ENCODE measurements at places on chromosomes 2 and 18.
A peak's percentile ranks its signal among the peaks of the same experiment; 100 is the strongest.

DNA sequence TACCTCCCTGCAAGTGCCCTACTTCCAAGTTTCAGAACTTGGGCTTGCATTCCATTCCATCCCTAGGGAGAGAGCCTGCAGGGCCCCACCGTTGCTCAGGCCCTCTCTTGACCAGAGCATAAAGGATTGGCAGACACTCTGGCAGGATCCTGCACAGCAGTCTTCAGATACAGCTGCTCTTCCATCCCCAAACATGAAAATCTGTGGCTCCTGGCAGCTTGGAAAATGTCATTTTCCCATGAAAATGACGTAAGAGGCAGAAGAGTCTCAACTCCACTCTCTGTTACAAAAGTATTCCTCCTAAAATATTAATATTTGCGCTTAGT lies 162.6 kb downstream of the GFPT1 start:
- DNase-seq, result no peak

- no peak for DNase-seq
Observed at GRCh38 chr2:6310256-6311215, 555.2 kb downstream of the CMPK2 start.

- DNase-seq, result no peak
Observed at GRCh38 chr2:151575338-151575737, 158.9 kb downstream of the NEB start.

- no peak for DNase-seq
Observed at GRCh38 chr2:233245406-233245805, 6.1 kb upstream of the ATG16L1 start.

DNA sequence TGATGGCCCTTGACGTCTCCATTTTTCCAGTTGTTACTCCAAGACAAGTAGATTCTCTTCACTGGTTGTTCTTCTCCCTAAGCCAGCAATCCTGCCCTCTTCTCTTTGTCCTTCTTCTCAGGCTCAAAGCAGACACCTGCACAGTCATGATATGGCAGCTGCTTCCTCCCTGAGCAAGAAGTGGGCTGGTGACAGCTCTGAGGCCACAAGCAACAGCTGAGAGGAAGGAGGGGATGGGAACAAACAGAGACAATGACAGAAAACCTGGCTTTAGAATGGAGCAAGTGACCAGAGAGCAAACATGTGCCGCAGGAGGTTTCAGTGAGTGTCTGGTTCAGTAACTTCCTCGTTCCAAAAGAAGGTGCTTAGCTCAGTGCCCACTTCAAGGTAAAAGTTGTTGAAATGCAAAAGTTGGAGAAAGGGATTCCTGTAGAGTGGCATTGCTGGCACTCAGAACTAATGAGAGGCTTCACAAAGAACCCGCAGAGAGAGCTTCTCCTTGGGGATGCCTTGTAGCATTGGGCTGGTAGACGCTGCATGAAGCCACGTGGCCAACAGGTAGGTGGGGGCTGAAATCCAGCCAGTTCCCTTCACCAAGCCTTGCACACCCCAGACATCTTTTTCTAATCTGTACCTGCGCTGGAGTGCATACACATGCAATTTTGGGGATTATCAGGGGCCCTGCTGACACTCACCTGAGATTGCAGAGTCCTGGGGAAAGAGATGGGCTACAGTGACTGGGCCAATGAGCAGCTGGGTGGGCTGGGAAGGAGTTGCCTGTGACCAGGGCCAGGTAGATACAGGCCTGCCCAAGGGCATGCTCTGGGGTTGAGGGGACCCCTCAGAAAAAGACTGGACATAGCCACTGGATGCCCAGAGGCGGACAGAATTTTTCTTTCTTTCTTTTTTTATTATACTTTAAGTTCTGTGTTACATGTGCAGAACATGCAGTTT lies 153.3 kb upstream of the RAB12 start:
- DNase-seq, result no peak

DNA sequence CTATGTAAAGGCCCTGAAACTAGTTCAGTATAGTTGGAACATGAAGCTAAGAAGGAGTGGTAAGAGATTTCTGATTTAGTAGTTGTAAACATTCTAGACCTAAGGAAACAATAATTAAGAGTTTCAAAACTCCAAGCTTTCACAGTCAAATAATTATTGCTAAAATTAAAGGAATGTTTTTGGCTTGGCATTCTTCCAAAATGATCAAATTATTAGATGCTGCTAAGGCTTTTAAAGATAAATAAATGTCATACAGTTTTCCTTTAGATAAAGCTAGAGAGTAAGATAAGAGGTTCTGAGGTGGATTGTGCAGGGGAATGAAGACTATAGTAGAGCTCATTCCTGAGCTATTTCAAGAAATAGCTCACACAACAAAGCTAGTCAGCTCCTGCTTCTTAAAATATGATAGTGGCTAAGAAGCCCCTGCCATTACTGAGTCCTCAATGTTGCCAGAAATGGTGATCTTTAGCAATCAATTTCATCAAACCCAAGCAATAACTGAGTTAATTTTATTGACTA lies 45.3 kb downstream of the ZC3H15 start:
- no peak for DNase-seq

DNA sequence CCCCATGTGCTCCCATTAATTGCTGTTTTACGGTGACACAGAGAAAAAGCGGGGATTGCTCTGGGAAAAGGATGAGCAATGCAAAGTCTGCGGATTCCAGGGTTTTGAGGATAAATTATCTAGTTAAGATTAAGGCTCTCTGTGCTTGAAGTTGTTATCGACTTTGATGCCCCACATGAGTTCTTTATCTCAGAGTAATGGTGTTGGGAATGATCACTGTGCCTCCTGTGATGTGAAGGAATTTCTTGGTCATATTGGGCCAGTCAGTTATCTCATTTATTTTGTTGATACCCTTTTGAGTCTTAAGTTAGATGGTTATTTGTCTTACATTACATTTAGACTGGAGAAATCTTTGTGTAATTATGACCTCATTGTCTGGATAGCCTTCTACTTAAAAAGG lies 184.6 kb upstream of the MEX3C start:
- DNase-seq, result no peak

- DNase-seq, result no peak
Observed at GRCh38 chr18:60485201-60485600, 112.6 kb upstream of the MC4R start.

DNA sequence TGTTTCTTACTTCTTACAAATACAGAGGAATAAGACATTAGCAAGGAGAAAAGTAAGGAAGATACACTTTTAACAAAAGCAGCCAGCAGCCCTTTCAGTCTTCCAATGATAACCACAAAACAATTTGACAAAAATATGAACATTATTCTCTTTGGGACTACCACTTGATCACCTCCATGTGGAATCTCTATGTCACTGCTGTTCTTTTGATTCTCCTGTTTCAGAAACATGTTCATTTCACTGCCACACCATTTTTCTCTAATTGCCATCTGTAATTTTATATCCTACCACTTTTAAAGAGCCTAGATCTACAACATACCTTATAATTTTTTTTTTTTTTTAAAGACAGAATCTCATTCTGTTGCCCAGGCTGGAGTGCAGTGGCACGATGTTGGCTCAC lies 10.9 kb downstream of the INO80D start:
- DNase-seq, result no peak

GRCh38 chr2:233456111-233456510 lies 101.8 kb downstream of the DGKD start:
- DNase-seq, result no peak

DNA sequence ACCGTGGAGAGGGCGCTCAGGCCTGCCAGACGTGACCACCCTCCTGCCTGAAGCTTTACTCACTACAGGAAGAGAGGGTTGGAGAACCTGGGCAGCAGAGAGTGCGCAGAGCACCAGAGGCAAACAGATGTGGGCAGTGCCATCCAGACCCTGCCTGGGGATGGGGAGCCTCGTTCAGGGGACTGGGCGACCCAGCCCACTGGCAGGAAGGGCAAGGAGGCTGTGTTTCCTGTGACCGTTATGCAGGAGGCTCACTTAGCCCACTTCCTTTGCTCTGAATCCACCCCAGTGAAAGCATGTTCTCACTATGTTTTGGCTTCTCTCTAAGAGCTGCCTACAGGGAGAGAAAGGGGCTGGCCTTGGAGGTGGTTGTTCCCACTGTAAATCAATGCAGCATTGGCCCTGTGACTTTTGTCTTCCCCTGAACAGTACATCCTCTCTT lies 23.0 kb upstream of the ACKR3 start:
- no peak for DNase-seq

DNA sequence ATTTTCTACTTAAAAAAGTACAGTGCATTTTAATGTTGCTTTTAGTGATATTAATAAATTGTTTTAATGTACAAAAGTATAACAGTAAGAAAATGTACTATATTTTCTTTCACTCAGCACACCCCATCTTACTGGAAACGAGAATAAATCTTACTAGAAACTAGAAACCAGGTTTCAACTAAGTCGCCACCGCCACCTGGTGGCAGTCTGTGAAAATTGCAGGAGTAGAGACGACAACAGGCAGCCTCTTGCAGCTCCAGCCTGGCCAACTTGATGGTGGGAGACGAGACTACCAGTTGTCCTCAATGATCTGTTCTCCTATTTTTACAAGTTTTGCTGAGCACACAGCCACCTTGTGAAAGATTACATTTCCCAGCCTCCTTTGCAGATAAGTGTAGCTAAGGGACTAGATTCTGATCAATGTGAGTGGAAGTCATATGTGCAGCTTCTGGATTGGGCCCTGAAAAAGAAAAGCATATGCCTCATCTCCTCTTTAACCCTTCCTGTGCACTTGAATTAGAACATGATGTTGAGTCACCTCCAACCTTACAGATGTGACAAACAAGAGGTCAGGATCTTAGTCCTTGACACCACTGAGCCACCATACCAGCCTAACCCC lies 8.7 kb downstream of the OTOF start:
- DNase-seq, result peak; percentile 38

DNA sequence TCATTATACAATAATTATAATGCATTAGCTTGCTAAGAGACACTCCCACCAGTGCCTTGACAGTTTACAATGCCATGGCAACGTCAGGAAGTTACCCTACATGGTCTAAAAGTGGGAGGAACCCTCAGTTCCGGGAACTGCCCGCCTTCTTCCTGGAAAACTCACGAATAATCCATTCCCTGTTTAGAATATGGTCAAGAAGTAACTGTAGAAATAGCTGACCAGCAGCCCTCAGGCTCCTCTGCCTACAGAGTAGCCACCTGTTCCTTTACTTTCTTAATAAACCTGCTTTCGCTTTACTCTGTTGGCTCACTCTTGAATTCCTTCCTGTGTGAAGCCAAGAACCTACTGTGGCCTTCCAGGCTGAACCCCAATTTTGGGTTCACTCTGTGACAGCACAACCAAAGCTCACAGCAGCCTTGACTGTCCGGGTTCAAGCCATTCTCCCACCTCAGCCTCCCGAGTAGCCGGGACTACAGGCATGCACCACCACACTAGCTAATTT lies 20.0 kb upstream of the PTPN2 start:
- DNase-seq, result no peak

GRCh38 chr2:26670931-26671460 lies 21.5 kb upstream of the KCNK3 start:
- DNase-seq, result no peak

- DNase-seq, result no peak
Observed at GRCh38 chr2:5803547-5803946, 111.4 kb downstream of the SOX11 start.

GRCh38 chr2:24153478-24153877 lies 21.4 kb upstream of the FAM228A start:
- no peak for DNase-seq

DNA sequence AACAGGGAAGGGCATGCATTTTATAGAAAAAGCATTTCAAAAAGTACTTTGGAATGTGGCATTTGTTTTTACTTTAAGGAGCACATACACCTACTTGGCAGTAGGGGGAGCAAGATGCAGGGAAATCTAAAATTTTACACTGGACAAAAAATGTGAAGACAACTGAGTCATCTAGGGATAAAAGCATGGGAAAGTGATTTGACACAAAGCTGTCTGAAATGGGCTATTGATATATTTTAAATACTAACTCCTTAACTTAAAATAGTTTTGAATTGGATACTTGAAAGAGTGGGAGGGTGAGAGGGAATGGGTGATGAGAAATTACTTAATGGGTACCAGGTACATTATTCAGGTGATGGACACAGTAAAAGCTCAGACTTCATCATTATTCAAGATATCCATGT lies 15.8 kb downstream of the TMEM200C start:
- DNase-seq, result no peak

DNA sequence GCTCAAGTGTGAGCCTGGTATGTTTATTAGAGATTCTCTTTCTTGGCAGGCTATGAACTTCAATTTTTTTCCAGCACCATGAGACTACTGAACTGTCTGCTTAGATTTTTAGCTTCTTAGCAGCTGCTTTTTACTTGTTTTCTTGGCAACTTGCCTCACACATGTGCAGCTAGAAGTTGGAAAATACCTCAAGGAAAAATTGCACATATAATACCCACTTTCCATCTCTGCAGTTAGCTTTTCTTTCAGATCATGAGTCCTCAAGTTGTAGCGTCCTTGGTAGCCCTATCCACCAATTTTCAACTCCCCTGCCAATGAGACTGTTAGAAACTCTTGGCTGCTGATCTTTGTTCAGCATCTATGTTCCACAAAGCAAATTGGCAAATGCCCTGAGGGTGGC lies 302.1 kb downstream of the HRH4 start:
- no peak for DNase-seq

DNA sequence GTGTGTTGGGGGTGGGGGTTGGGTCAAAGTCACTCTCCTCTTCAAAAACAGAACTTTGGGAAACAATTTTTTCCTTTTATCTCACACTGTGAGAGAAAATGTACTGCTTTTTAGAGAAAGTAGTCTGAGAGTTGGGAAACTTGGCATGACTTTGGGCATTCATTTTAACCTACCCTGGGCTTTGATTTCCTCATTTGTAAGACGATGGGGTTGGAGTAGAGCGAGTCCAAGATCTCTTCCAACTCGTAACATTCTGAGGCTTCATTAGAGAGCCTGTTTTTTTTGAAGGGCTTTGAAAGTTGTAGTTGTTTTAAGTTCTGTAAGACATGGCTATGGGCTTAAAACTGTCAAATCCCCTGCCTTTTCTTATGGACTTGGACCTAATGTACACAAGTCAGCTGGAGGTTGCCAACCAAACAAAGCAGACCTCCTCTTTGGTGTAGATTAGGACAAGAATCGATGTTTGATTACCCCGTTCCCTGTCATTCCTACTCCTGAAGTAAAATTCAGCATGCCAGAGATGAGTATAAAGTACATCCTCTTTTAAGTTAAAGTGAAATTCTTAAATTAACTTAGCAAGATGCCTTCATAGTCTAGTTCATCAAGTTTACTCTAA lies 8.4 kb downstream of the PHLPP1 start:
- no peak for DNase-seq

- DNase-seq, result no peak
Observed at GRCh38 chr2:74226648-74227213, 28.3 kb downstream of the MTHFD2 start.

GRCh38 chr18:10419420-10420103 lies 34.9 kb upstream of the APCDD1 start:
- no peak for DNase-seq

DNA sequence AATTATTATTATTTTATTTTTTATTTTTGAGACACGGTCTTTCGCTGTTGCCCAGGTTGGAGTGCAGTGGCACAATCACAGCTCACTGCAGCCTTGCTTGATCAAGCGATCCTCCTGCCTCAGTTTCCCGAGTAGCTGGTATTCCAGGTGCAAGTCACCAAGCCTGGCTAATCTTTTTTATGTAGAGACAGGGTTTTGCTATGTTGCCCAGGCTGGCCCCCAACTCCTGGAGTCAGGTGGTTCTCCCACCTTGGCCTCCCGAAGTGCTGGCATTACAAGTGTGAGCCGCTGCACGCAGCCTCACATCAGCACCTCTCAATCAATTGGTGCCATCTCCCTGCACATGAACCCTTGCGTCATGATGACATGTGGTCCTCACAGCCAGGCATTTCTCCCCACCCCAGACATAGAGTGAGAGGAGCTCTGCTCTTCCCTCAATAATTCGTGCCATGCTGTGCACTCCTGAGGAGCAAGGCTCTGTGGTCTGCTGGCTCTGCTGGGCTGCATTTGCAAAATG lies 5.9 kb downstream of the INPP5D start:
- no peak for DNase-seq

All from stimulated activated CD4-positive, alpha-beta T cell treated with anti-CD3 and anti-CD28 coated beads, Interleukin-1b, Interleukin-23, amount 100 ng/mL, for 1 hour (primary cell).